ENCODE measurements at places on chromosomes 3 and 15.

GRCh38 chr3:168548719-168549118 is 453.0 kb upstream of the GOLIM4 start:
- no peak overlapping the region for H3K27ac ChIP-seq
- no peak for DNase-seq
- no peak overlapping the region for H3K4me3 ChIP-seq
- H3K4me1 ChIP-seq, result no peaks in the 10 kb centered on the region
- H3K27me3 ChIP-seq, result no peaks in the 10 kb centered on the region

- no peaks in the 10 kb centered on the region for H3K4me1 ChIP-seq
- H3K27me3 ChIP-seq, result no peaks in the 10 kb centered on the region
- no peaks in the 10 kb centered on the region for H3K36me3 ChIP-seq
Measured at GRCh38 chr3:32349184-32349583, 42.5 kb upstream of the CMTM7 start.

GRCh38 chr15:50260969-50261496 is 4.5 kb downstream of the HDC start:
- DNase-seq, result no peak
- no peaks in the 10 kb centered on the region for H3K27me3 ChIP-seq
- H3K4me3 ChIP-seq, result no peak overlapping the region
- H3K4me1 ChIP-seq, result no peaks in the 10 kb centered on the region
- no peak overlapping the region for H3K27ac ChIP-seq
- no peaks in the 10 kb centered on the region for H3K36me3 ChIP-seq

DNA sequence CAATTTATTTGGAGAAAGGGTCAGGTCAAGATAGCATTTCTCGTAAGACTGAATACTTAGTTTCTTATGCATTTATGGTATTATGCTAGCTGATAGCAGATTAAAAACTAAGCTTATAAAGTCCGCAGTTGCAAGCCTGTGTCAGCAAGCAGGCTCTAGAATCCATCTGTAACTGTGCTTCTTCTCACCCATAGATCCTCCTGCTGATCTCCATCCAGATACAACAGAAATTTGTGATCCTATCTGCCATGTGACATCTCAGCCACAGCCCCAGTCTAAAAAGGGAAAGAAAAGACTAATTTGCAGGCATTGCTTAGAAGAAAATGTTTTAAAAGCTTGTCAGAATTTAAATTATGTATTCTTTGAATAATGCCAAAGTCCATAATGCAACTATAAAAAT is 265.4 kb upstream of the CCDC54 start:
- H3K27me3 ChIP-seq, result no peaks in the 10 kb centered on the region
- DNase-seq, result no peak
- no peak overlapping the region for H3K4me3 ChIP-seq

- H3K4me1 ChIP-seq, result no peaks in the 10 kb centered on the region
- no peaks in the 10 kb centered on the region for H3K36me3 ChIP-seq
- DNase-seq, result no peak
- H3K27me3 ChIP-seq, result no peaks in the 10 kb centered on the region
- no peak overlapping the region for H3K27ac ChIP-seq
Measured at GRCh38 chr3:46222435-46223161, 14.5 kb upstream of the CCR1 start.

DNA sequence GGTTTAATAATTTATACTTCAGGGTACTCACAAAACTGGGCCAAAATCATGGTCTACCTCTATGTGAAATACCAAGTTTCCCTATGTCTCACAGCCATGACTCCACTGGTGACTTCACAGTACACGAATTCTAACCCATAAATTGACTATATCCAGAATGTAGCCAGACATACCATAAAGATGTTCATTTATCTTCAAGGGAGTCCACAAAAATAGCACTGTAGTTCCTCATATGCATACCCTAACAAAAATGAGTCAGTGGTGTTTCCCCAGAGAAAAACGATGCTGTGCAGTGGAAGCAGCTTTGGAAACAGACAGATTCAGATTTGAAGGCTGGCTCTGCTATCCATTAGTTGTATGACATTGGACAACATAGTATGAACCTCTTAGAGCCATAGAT is 438.8 kb downstream of the FHIT start:
- DNase-seq, result no peak
- H3K36me3 ChIP-seq, result no peaks in the 10 kb centered on the region
- no peak overlapping the region for H3K4me3 ChIP-seq
- no peaks in the 10 kb centered on the region for H3K27me3 ChIP-seq

DNA sequence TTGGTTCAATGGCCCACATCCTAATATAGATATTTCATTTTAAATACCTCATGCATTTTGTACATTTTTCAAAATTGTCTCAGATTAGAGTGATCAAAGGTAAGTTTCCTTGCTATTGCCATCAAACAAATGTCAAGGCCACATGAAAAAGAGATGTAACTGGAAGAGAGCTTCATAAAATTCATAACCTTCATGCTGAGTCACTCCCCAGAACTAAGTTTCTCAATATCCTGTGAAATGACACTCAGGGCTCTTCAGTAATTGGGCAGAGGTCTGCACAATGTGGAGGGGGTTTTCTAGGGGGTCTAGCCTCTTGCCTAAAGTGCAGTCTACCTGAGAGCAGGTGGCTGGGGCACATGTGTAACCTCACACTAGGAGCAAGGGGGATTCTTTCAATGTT is 152.2 kb upstream of the SLC2A2 start:
- no peaks in the 10 kb centered on the region for H3K27me3 ChIP-seq
- H3K4me1 ChIP-seq, result peaks cover 6% of the 10 kb centered on the region
- H3K4me3 ChIP-seq, result no peak overlapping the region
- no peak for DNase-seq

GRCh38 chr3:64848822-64849221 is 161.0 kb upstream of the ADAMTS9 start:
- H3K4me3 ChIP-seq, result no peak overlapping the region
- no peak overlapping the region for H3K27ac ChIP-seq
- H3K4me1 ChIP-seq, result no peaks in the 10 kb centered on the region
- DNase-seq, result no peak

GRCh38 chr3:46989146-46989810 is 9.8 kb downstream of the NBEAL2 start:
- no peak overlapping the region for H3K27ac ChIP-seq
- H3K36me3 ChIP-seq, result peaks cover 16% of the 10 kb centered on the region
- no peak for DNase-seq
- no peaks in the 10 kb centered on the region for H3K4me1 ChIP-seq
- H3K27me3 ChIP-seq, result no peaks in the 10 kb centered on the region
